ENCODE measurements at places on chromosomes 3 and 15.

- H3K4me3 ChIP-seq: no peak overlapping the region
- no peaks in the 10 kb centered on the region for H3K36me3 ChIP-seq
- H3K4me1 ChIP-seq: no peaks in the 10 kb centered on the region
- H3K27me3 ChIP-seq: no peaks in the 10 kb centered on the region
- no peak for DNase-seq
Observed at GRCh38 chr3:32082721-32083120, 23.7 kb upstream of the GPD1L start.

DNA sequence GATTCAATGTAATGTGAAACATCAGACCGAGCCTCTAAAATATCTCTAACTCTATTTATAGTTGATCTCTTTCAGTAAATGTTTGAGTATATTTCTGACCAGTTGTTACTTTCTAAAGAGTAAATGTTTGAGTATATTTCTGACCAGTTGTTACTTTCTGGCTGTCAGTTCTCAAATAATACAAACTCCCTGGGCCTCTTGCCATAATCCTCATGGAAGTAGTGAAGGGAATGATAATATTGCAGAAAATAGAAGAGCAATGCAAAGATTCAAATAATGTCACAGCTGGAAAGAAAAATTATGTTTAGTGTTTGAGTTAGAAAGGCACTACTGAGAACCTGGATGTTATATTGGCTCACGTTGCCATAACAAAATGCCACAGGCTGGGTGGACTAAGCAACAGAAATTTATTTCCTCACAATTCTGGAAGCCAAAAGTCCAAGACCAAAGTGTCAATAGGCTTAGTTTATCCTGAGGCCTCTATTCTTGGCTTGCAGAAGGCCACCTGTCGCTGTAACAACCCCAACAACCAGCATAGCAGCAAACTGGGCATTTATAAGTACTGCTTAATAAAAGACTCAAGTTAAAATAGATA, 470.6 kb upstream of the BCHE start:
- no peak overlapping the region for H3K4me3 ChIP-seq
- no peak overlapping the region for H3K27ac ChIP-seq
- no peak for DNase-seq
- no peaks in the 10 kb centered on the region for H3K4me1 ChIP-seq

- no peaks in the 10 kb centered on the region for H3K27me3 ChIP-seq
- no peak for DNase-seq
- no peaks in the 10 kb centered on the region for H3K4me1 ChIP-seq
- no peak overlapping the region for H3K27ac ChIP-seq
- H3K36me3 ChIP-seq: no peaks in the 10 kb centered on the region
- no peak overlapping the region for H3K4me3 ChIP-seq
Observed at GRCh38 chr3:81967393-81967792, 205.9 kb upstream of the GBE1 start.

GRCh38 chr3:124256599-124256998, 264.7 kb upstream of the ROPN1 start:
- H3K4me1 ChIP-seq: peaks cover 29% of the 10 kb centered on the region
- no peak overlapping the region for H3K27ac ChIP-seq
- H3K4me3 ChIP-seq: no peak overlapping the region
- no peaks in the 10 kb centered on the region for H3K27me3 ChIP-seq
- no peak for DNase-seq
- no peaks in the 10 kb centered on the region for H3K36me3 ChIP-seq

GRCh38 chr3:112646623-112647022, 5.7 kb upstream of the CCDC80 start:
- no peaks in the 10 kb centered on the region for H3K4me1 ChIP-seq
- H3K27me3 ChIP-seq: no peaks in the 10 kb centered on the region
- peak overlapping the region; percentile 33 for H3K27ac ChIP-seq
- H3K36me3 ChIP-seq: no peaks in the 10 kb centered on the region
- no peak for DNase-seq
- no peak overlapping the region for H3K4me3 ChIP-seq

DNA sequence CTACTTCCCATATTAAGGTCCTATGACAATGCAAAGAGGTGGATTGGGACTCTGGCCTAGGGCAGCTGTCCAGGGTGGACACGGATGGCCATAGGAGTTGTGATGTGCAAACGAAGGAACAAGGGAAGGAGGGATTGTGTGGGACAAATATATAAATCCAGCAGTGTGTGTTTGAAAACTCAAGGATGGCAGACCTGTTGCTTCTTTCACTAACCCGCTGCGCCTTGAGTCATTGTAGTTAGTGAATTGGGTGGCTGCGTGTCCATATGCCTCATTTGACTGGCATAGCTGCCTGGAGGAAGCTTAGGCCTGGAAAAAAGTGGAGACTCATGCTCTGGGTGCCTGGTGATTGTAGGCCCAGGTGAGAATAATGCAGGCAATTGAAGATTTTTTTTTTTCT, 334.7 kb downstream of the THSD4 start:
- H3K27me3 ChIP-seq: no peaks in the 10 kb centered on the region
- DNase-seq: no peak
- no peaks in the 10 kb centered on the region for H3K36me3 ChIP-seq
- H3K4me3 ChIP-seq: no peak overlapping the region

DNA sequence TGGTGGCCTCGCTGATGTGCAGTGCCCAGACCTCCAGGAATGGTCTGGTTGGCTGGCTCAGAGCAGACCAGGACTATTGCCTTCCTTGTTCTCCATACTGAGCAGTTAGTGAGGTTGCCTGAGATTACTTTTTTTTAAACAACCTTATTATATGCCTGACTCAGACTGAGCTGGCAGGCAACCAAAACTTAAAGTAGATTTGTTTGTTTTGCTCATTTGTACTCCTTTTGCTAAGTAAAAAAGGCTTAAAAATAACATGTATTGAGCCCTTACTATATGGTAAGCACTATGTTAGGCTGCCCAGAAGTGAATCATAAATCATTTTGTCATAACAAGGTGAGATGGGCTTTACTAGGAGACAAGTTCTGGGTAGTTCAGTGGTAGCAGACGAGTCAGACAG, 92.4 kb downstream of the GHSR start:
- no peaks in the 10 kb centered on the region for H3K27me3 ChIP-seq
- DNase-seq: no peak
- H3K27ac ChIP-seq: no peak overlapping the region
- no peaks in the 10 kb centered on the region for H3K4me1 ChIP-seq
- H3K36me3 ChIP-seq: peaks cover 23% of the 10 kb centered on the region
- no peak overlapping the region for H3K4me3 ChIP-seq

DNA sequence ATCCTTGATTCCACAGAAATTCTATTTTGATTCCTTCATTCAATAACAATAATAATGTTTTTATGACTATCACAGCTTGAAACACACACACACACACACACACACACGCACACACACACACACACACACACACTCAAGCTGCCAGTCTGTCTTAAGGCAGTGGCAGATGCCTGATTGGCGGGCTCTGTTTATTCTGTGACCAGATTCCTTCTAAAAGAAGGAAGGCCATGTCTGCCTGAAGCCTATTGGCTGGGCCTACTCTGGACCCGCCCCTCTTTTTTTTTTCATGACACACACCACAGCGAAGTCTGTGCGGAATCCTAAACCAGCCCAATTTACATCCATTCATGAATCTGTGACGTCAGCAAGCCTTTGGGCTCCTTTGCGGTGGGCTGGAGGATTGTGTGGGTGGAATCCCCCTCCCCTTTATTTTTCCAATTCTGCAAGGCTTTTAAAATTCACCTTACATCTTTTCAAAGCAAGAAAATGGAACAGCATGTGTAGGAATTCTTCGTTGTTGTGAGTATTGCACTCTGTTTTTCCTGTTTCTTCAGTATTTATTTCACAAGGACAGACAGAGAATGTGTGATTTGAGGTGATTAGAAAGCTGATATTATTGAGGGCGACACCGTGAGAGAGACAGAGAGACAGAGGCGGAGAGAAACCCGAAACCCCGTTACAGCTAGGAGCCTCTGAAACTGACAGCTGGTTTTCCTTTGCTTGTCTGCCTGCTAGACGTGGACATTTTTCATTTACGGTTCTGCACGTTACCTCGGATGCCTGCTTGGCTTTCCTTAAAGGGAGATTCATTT, at the start of gene MAP3K13:
TSS of gene MAP3K13 (plus strand) at position 287 of the 812 bp plus-strand sequence. CDS start 65,446 bp downstream, outside the sequence.
- peaks cover 10% of the 10 kb centered on the region for H3K4me1 ChIP-seq
- peak within 1 kb of the TSS; percentile 73 for H3K27ac ChIP-seq
- H3K4me3 ChIP-seq: peak within 1 kb of the TSS; percentile 66
- H3K36me3 ChIP-seq: no peaks in the 10 kb centered on the region
- no peaks in the 10 kb centered on the region for H3K27me3 ChIP-seq
- DNase-seq: peak; percentile 93

DNA sequence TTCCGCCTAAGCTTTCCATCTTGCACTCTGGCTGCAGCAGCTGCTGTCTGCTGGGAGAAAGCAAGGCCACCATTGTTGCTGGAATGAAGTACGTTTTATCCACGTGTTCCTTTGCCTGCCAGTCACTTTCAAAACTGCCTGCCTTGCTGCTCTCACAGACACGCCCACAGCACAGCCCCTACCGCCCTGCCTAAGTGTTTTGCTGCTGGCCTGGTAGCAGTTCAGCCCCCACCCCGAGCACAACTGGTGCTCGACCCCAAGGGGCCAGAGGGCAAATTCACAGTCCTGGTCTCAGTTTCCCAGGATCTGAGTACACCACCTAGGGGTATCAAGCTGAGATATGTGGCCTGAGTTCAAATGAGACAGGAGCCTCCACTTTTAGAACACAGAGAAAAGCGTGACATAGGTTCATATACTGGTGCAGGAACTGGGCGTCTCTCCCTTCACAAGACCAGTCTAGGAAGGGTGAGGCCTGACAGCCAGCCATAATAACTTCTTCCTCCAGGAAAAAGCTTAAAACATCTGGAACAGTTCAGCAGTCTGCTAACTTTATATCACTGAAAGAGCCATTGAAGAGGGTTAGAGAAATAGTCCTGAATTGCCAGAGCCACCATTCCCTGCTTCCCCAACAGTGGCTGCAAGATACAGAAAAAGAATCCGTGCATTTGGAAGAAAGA, 1012.3 kb downstream of the ZPLD1 start:
- no peak overlapping the region for H3K27ac ChIP-seq
- no peaks in the 10 kb centered on the region for H3K4me1 ChIP-seq
- H3K36me3 ChIP-seq: no peaks in the 10 kb centered on the region
- no peak for DNase-seq

DNA sequence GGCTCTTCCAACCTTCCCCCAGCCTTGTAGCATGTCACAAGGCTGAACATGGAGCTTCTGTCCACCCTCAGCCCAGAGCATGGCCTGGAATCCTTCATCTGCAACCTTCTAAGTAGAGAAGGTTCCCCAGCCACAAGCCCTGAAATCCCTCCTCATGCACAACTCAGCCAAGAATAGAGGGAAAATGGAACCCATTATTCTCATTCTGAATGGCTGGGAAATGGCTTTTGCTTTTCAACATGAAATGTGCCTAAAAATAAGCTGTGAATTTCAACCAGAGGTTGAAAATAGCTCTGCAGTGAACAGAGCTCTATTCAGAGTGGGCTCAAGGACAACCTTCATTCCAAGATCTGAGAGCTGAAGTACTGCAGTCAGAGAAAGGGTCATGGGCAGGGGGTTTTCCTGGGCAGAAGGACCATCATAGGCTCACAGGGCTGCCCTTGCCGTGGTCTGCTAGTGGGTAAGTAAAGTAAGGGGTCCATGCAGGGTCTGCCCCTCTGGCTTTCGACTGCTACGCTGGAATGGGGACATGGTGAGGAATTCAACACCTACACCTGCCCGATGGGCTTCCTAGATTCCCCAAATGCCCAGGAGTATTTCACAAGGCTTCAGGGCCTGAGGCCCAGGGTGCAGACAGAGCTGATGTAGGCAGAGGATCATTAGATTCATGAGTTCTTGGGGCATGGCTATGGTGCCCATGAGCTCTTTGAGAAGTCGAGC, 35.9 kb downstream of the POC1A start:
- H3K27me3 ChIP-seq: no peaks in the 10 kb centered on the region
- H3K36me3 ChIP-seq: no peaks in the 10 kb centered on the region
- H3K4me3 ChIP-seq: no peak overlapping the region
- H3K4me1 ChIP-seq: no peaks in the 10 kb centered on the region

DNA sequence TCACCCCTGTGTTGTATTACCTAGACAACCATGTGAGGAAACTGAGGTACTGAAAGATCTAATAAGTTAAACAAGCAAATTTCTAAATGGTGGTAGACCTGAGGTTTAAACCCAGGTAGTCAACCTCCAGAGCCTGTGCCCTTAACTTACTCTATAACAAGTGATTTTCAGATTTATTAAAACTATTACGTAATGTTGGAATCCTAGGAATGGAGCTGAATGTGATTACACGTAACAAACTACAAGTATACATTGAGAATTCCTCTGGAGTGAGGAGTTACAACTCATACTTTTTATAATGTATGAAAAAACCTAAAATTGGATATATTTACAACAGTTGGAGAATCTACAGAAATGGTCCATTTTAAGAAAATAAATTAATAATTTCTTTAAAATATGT, 18.0 kb downstream of the FAM98B start:
- peaks cover 20% of the 10 kb centered on the region for H3K36me3 ChIP-seq
- DNase-seq: no peak
- H3K4me3 ChIP-seq: no peak overlapping the region
- no peaks in the 10 kb centered on the region for H3K27me3 ChIP-seq
- no peak overlapping the region for H3K27ac ChIP-seq

DNA sequence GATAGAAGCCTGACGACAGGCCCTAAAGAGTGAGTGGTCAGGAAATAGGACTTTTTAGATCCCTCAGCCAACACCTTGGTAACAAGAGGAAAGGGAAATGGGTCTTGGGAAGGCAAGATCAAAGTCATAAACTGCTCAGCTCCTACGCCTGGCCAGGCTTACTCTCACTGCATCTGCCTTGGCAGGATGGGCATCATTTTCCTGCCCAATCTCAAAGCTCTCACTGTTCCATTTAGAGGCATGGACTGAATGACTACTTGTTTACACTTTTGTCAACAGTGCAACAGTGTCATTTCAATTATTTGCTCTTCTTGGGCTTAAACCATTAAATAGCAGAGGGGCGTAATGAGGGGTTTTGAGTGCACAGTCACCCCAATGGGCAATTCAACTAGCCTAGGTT, 808.7 kb downstream of the GRM7 start:
- no peak overlapping the region for H3K4me3 ChIP-seq
- no peaks in the 10 kb centered on the region for H3K27me3 ChIP-seq
- no peak overlapping the region for H3K27ac ChIP-seq
- no peaks in the 10 kb centered on the region for H3K36me3 ChIP-seq
- no peak for DNase-seq

GRCh38 chr3:136950623-136951022, 7.2 kb upstream of the IL20RB start:
- peaks cover 6% of the 10 kb centered on the region for H3K4me1 ChIP-seq
- DNase-seq: no peak
- H3K27me3 ChIP-seq: no peaks in the 10 kb centered on the region
- no peak overlapping the region for H3K4me3 ChIP-seq

DNA sequence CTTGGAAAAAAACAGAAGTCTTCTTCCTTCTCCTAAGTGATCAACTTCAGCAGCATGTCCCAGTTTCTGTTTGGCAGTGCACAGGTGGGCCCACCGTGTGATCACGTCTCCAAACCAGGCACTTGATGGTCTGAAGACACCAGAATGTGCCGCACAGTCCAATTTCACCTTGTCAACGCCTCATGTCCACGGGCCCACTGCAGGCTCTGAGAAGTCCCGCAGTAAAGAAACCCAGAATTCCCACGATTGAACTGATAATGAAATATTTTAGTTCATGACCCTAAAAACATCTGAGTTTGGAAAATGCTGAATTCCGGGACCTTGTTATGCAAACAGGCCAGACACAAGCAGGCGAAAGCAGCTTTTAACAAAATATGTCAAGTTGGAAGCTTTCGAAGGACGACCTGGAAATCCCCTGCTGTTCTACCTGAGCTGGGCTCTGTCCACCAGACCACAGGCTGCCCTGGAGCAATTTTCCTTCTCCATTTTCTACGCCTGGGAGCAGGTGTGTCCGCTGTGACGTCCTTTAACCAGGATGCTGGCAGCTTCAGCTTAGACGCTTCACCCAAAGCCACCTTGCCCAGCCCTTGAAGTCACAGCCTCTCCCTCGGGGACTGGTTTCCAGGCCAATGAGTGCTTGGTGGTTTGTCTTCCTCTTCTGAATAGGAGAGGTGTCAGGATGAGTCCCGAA, 167.8 kb upstream of the IQSEC1 start:
- no peaks in the 10 kb centered on the region for H3K4me1 ChIP-seq
- no peak overlapping the region for H3K27ac ChIP-seq
- H3K4me3 ChIP-seq: no peak overlapping the region
